ENCODE measurements at places on chromosomes 1 and 21.

DNA sequence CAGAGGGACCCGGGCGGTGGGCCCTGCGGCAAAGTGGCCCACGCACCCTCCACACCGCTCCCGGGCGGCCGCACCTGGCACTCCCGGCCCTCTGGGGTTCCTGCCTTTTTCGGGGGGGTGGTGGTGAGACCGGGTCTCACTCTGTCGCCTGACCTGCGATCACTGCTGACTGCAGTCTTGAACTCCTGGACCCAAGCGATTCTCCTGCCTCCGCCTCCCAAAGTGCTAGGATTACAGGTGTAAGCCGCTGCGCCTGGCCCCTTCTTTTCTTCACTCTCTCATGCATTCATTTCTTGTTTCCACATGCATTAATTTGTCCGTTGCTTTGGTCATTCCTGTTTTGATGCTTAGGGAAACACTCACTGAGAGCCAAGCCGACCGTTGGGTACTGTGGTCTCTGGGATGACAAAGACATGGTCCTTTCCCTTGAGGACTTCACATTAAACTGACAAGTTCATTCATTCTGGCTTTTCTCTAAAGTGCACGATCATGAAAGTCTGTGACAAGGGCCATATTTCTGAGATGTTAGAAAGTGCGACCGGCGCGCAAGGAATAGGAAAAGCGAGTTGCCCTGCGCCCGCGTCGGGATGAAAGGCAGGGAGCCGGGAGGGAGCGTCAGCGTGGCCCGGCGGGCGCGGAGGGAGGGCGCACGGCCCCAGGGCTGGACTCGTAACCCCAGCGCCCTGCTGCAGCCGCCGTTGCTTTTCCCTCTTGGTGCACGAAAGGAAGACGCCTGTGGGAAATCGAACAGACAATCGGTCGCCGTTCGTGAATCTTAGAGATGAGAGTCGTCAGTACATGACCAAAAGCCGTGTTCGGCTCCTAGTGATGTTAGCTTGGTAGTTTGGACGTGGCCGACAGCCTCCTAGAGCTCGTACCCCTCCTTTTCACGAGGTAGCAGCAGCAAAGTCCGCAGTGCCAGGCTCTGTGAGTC, 1.0 kb upstream of the MCOLN2 start:
- no peak for DNase-seq

GRCh38 chr1:156876281-156876680, 15.6 kb downstream of the NTRK1 start:
- DNase-seq, result no peak

DNA sequence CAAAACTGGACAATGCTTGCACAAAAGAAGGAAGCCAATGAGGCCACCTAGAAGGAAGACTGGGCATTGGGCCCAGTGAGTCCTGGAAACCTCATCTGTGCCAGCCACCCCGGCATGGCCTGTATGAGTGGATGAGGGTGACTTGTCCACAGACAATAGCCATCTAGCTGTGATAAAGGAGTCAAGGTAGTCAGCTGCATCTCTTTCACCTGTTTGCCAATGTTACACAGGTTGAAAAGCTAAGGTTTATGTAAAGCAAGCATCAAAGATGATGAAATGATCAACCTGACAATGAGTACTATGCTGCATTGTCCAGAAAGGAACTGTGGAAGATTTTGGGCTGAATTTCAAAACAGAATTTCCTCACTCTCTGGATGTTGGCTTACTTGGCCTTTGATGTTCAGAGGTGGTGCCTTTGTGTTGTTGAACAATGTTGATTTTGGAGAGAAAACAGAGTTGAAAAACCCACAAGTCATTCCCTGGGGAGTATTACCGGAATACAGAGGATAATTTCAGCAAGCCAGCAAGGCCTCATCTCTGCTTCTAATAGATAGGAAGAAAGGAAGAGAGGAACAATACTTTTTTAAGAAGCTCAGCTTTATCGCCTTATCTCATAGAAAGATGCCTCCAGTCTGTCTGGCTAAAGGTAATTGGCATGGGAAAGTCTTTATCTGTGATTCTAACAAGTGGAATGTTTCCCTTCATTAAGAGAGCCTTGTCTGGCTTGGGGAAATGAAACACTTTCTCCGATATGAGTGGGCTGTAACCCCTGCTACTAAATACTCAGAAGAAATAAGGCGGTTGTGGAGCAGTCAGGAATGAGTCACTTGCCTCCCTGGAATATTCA, 11.4 kb upstream of the SELE start:
- DNase-seq, result no peak

GRCh38 chr1:108823632-108824031, 33.3 kb downstream of the AKNAD1 start:
- DNase-seq, result no peak

DNA sequence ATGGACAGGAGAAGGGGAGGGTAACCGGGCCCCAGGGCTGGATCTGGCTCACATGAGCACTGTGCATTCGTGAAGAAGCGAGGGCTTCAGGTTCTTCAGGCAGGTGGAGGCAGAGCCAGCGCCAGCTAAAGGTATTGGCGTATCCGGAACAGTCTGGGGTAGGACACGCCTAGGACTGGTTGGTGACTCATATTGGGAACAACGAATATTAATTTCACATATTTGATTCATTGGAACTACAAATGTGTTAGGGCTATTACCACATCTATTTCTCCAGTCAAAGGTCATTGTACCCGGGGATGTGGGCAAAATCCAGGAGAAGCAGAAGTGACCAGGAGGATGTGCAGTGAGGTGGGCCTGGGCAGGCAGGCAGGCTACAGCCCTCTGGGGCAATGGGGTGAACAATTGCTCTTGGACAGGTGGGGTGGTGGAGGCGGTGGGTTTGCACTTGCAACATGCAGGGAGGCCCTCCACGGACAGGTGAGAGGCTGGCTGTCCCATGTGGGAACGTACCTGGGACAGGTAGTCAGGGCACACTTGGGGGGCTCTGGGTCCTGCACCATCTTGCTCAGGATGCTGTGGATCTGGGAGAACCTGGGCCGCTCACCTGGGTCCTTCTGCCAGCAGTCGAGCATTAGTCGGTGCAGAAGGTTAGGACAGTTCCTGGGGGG, 26.7 kb downstream of the CDCA8 start:
- DNase-seq, result no peak

- no peak for DNase-seq
Measured at GRCh38 chr1:205600085-205600484, 31.7 kb downstream of the ELK4 start.

GRCh38 chr1:108327534-108328466, 83.9 kb upstream of the NBPF4 start:
- no peak for DNase-seq

DNA sequence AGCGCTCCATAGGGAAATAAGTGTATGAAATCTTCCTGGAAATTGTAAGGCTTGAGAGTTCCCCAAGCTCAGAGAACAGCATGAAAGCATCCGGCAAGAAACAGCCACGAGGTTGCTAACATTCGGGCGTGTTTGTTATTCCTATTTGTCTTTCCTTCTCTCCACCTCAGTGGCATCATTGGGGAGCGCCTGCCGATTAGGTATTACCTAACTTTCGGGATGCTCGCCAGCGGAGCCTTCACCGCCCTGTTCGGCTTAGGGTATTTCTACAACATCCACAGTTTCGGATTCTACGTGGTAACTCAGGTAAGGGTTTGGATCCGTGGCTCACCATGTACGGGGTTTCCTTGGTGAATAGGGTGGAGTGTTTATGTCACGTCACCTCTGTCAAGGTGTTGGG, 25.7 kb downstream of the SLC37A1 start:
- no peak for DNase-seq

GRCh38 chr1:93977598-93977945, 68.3 kb upstream of the GCLM start:
- no peak for DNase-seq

DNA sequence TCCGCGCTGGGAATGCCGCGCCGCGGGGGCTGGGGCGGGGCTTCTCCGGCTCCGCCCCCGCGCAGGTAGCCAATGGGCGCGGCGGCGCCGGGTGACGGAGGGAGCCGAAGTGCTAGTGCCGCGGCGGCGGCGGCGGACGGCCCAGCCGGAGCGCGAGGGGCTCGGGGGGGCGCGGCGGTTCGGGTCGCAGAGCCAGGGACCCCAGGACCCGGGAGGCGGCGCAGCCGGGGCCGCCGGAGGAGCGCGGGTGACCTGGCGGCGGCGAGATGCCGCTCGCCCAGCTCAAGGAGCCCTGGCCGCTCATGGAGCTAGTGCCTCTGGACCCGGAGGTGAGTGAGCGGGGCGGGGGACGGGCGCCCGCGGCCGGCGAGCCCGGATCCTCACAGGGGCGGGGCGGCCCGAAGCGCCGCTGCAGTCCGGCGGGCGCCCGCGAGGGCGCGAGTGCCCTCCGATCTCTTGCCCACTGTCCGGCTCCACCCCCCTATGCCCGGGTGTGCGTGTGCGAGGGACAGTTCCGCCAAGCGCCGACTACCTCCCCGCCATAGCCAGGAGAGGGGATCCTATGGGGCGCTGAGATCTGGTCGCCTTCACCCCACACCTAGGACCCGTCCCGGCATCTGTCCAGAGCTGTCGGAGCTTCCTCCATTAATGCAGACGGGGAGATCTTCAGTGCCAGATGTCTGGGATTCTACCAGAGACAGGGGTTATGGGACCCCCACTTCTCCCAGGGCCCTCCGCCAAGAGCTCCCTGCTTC, at the start of gene RPS6KA1:
Gene RPS6KA1 (plus strand): TSS at position 107 of the 755 bp plus-strand sequence. CDS start 160 bp downstream, at position 267.
- DNase-seq, result peak; percentile 43

- DNase-seq, result no peak
Measured at GRCh38 chr1:205792481-205792881, 17.2 kb upstream of the RAB29 start.

- DNase-seq, result no peak
Measured at GRCh38 chr1:221837896-221838295, 96.0 kb upstream of the DUSP10 start.

DNA sequence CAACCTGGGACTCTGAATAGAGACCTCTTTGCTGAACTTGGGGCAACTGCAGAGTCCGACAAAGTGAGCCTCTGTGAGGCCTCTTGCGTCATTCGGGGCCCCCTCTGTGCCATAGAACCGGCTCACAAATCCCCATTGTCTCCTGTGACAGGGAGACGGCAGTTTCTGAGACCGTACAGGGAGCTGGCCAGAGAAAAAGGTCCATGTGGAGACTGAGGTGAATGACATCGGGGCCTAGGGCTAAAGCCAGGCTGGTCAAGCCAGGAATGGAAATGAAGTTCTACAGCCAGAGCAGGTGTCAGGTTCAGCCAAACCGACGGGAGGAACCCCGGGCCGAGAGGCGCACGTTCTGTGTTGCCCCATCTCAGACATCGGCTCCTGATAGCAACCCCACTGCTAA, 37.1 kb upstream of the TRIM67 start:
- no peak for DNase-seq

GRCh38 chr1:183363972-183364371, 54.2 kb downstream of the NMNAT2 start:
- no peak for DNase-seq

- DNase-seq, result no peak
Measured at GRCh38 chr1:193325771-193326170, 139.4 kb upstream of the B3GALT2 start.

DNA sequence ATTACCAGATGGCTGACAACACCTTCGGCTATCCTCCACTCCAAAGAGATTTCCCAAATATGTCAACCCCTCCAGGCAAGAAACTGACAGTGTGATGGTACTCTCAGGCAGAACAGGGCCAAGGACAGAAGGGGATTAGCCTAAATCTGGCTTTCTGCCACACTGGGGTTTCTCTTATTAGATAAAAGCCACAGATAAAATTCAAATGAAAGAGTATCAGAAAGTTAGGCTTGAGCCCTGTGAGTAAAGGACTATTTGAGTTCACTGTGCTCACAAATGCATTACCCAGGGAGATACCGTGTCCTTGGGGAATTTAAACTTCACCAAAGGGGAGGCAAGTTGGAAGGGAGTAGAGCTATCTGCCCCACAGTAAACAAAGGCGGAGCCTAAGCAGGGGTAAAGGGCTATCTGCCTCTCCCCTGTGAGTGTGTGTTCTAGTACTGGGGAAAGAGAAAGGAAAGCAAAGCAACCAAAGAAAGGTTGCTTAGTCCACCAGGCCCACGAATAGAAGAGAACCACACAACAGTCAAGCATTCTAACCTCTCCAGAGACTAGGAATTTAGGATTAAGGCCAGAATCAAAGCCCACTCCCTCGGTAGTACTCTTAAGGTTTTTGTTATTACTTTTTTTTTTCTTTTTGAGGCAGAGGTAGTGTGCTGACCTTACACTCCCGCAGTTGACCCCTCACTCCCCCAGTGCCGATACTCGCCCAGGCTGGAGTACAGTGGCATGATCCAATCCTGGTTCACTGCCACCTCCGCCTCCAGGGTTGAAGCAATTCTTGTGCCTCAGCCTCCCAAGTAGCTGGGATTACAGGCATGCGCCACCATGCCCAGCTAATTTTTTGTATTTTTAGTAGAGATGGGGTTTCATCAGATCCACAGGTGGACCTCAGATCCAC, 12.7 kb downstream of the TPM3 start:
- DNase-seq, result no peak

DNA sequence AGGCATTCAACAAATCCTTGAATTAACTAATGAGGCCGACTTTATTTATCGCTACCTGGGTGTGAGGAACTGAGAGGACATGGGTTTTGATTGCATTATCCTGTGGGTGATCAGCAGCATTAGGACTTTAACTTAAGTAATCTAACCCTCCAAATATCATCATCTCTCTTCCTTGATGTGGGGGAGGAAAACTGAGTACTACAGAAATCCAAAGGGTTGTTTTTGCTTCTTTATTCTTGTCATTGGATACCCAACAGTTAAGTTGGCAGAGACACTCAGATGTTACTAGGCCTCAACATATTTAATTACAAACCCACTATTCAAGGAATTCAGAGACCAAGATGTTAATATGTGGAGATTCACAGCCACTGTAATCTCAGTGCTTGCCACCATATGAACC, 97.4 kb upstream of the ST6GALNAC5 start:
- no peak for DNase-seq

DNA sequence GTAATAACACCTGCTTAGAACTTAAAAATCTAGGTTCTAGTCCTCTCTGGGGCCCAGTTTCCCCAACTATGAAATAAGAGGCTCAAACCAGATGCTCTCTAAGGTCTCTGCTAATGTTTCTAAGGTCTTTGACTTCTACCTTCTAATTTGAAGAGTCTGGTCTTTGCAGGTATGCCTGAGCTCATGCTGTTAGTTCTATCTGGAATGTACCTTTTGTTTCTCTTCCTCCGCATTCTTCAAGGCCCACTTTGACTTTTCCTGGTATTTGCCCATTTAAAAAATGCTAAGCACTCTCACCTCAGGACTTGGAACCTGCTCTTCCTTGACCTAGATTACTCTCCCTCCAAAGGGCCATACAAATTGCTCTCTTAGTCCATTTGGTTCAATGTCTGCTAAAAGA, 13.5 kb downstream of the SLC35D1 start:
- no peak for DNase-seq

DNA sequence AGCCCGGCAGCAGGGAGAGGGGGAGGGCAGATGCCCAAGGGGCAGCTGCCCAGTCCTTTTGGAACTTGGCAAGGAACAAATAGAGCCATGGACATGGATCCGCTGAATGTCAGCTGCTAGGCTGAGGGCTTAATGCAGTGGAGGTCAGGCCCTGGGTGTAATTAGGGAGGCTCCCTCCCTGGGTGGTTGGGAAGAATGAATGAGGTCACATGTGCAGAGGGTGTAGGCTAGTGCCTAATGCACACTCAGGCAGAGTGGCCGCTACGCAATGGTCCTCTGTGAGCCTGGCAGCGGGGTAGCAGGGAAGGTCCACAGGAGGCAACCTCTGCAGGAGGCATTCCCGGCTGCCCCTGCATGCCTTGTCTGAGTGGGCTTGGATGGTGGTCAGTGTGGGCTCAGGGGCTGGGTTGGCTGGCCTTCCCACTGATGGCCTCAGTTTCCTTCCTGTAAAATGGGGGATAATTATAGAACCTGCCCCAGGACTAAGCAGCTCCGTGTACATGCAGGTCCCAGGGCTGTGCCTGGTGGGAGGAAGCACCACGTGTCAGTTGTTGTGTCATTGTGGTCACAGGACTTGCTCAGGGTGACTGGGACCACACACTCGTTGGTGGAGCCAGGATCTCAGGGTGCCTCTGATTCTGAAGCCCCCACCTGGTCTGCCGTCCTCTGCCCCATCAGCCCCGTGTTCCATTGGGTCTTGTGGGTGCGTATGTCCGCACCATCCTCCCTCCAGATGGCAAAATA, 81.6 kb upstream of the ACTL8 start:
- DNase-seq, result no peak
